ENCODE measurements at places on chromosomes 7 and 10.
A peak's percentile ranks its signal among the peaks of the same experiment; 100 is the strongest.

DNA sequence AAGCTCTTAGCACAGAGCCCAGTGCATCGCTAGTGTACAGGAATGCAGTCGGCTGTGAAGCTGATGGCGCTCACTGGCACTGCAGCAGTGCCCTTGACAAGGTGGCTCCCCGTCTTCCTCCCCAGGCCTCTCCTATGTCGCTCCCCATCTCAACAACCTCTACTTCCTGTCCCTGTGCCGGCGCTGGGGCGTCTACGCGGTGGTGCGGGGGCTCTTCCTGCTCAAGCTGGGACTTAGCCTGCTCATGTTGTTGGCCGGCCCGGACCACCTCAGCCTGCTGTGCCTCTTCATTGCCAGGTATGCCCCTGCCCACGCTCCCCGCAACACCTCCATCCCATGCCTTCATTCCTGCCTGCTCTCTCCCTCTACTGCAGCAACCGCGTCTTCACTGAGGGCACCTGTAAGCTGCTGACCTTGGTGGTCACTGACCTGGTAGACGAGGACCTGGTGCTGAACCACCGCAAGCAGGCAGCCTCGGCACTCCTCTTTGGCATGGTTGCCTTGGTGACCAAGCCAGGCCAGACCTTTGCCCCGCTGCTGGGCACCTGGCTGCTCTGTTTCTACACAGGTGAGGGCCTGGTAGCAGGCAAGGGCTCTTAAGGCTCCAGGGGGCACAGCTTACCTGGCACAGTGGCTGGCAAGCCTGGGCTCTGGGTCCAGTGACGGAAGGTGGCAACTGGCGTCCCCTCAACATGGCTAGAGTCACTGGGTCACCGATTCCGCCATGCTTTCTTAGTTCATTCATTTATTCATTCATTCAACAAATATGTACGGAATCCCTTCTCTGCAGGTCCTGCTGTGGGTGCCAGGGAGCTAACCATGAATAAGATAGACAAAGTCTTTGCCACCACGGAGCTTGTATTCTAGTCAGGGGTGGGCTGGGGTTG is 22.3 kb upstream of the C10orf95 start:
- peak; percentile 26 for DNase-seq

GRCh38 chr10:62080905-62081304 is 179.4 kb downstream of the ARID5B start:
- no peak for DNase-seq

- DNase-seq: no peak
Measured at GRCh38 chr10:100848770-100849169, 64.0 kb upstream of the SLF2 start.

DNA sequence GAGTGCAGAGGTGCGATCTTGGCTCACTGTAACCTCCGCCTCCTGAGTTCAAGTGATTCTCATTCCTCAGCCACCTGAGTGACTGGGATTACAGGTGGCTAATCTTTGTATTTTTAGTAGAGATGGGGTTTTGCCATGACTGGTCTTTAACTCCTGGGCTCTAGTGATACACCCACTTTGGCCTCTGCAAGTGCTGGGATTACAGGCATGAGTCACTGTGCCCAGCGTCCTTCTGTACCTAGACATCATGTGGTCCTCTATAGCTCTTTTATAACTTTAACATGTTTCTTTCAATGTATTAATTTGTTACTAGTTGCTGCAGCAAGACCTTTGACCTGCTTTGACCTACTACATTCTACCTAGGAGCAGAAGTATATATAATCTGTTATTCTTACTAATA is 38.7 kb upstream of the BICC1 start:
- DNase-seq: no peak

- DNase-seq: no peak
Measured at GRCh38 chr7:110386006-110386405, 704.9 kb upstream of the LRRN3 start.

DNA sequence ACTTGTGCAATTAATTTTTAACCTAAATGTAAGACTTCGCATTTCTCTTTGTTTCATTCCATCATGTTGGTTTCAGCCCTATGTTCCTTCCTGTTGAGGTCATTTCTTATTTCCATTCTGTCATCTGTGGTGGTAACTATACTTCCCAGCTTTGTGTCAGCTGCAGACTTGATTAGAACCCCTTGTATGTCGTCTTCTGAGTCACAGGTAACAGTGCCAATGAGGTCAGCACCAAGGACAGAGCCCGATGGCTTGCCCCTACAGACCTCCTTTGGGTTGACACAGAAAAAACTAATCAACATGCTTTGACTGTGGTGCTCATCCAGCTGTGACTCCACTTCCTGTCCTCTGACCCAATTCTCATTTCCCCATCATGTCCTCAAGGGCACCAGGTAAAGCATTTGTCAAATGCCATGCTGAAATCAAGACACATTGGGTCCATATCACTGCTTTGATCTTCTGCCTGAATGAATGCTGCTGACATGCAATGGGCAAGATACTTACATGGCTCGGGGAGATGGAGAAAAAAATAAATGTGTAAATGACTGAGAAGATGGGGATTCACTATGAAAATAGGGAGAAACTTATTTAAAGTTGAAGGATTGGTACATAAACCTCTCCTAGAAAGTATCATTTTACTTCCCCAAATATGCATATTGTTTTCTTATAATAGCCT is 25.6 kb upstream of the CRTAC1 start:
- DNase-seq: no peak

GRCh38 chr7:22666732-22667131 is 60.3 kb upstream of the IL6 start:
- no peak for DNase-seq

GRCh38 chr7:4645246-4645645 is 36.8 kb upstream of the FOXK1 start:
- DNase-seq: no peak

Measured in CD4-positive, alpha-beta T cell treated with Interferon alpha-2 for 1 hour (primary cell).